ENCODE measurements at places on chromosomes 6 and 20. TPM values are rescaled to one million over a fixed set of nuclear protein-coding genes. Genes with fewer than 3 reads are reported as not detected.
A peak's percentile ranks its signal among the peaks of the same experiment; 100 is the strongest.

Gene RIN2
- 65.1 TPM for total RNA-seq

Gene CCR6
- not detected for total RNA-seq

Gene CCN6
- not detected for total RNA-seq

Gene HLA-DPB1
- total RNA-seq: 61.8 TPM

Gene JPH2
- 3.1 TPM for total RNA-seq

Gene KCNS1
- total RNA-seq: not detected

Gene ZSCAN31
- 10.5 TPM for total RNA-seq

Gene PCED1A
- 84.6 TPM for total RNA-seq

Gene MROH8
- 2.1 TPM for total RNA-seq

Gene OVOL2
- not detected for total RNA-seq

GRCh38 chr6:131694832-131695426 lies 6.3 kb downstream of the OR2A4 start:
- no peaks in the 10 kb centered on the region for H3K4me1 ChIP-seq
- peak; percentile 69 for DNase-seq
- H3K4me3 ChIP-seq: no peak overlapping the region
- no peaks in the 10 kb centered on the region for H3K36me3 ChIP-seq
- no peak overlapping the region for H3K27ac ChIP-seq

- no peaks in the 10 kb centered on the region for H3K36me3 ChIP-seq
- no peak overlapping the region for H3K27ac ChIP-seq
- H3K4me1 ChIP-seq: no peaks in the 10 kb centered on the region
- no peak for DNase-seq
Observed at GRCh38 chr6:136466777-136467176, 83.4 kb downstream of the MAP7 start.

DNA sequence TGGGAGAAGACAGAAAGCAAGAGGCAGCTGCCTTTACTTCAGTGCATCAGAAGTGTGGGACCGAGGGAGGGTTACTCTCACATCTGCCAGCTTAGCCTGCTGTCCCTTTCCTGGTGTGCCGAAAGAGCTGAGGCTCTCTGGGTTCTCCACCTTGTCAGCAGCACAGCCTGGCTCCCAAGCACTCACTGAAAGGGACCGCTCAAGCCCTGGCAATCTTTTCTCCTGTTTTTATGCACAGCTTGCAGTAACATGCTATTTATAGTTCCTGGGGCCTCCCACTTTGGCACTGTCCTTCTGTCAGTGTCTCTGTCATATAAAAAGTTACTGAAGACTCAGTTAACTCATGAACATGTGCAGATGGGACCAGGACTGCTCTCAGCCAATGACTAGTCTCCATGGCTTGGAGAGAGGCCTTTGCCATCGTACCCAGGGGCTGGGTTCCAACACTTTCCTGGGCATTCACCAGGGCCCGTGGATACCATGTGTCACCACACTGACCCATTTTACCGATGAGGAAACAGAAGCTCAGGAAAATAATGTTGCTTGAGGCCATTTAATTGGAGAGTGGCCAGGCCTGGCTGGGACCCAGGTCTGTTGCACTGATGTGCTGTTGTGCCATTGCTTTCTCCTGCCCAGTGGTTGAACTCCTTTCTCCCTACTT lies 46.2 kb downstream of the PANK2 start:
- H3K36me3 ChIP-seq: no peaks in the 10 kb centered on the region
- H3K27ac ChIP-seq: no peak overlapping the region
- peaks cover 25% of the 10 kb centered on the region for H3K4me1 ChIP-seq
- no peak for DNase-seq

DNA sequence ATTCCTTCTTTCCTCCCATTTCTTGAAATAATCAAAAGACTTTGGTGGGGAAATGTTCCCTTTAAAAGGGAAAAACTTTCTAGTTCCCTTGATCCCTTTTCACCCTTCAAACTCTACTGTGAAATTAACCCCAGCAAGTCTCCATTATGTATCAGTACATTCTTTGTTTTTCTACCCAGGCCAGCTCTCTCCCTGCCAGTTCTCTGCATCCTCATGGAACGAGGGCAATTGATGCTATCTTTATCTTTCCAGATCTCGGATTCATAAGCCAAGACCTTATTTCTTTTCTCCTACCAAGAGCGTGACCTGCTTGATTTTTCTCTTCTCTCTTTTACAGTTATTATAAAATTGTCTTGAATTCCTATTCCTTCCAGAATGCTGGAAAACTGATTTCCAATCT lies 75.8 kb downstream of the ADGRB3 start:
- DNase-seq: no peak
- H3K36me3 ChIP-seq: no peaks in the 10 kb centered on the region

DNA sequence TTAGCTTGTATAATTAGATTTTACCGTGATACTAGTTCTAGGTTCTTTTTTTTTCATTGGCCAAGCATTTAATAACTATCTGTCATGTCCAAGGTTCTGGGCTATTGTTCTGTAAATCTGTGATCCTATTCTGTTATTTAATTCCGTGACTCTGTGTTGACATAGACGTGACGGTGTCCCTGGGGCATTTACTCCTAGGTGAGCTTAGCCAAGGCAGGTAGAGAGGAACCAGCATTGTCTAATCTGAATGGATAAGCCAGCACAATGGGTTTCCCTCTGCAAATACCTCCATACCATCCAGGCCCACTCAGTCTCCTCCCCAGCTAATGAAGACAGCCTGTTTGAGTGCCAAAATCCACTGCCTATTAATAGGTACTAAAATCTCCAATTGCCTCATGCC lies 8.9 kb upstream of the CDSN start:
- H3K4me3 ChIP-seq: no peak overlapping the region
- DNase-seq: no peak
- no peak overlapping the region for H3K27ac ChIP-seq
- no peaks in the 10 kb centered on the region for H3K36me3 ChIP-seq
- no peaks in the 10 kb centered on the region for H3K27me3 ChIP-seq
- H3K4me1 ChIP-seq: peaks cover 8% of the 10 kb centered on the region

DNA sequence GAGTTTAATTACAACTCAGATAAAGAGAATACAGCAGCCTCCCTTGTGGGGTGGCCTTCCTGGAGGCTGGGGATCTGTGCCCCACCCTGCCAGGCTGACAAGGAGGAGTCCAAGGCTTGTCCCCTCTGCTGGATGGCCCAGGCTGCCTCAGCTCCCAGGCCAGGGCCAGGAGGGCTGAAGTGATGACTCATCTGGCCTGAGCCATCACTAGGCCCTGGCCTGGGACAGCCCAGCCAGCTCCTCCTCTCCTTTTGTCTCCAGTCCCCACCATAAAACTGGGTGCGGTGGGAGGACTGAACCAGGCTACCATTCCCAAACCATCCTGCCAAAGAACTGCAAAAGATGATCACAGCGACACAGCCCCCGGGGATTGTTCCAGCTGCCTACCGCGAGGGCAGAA lies 15.0 kb downstream of the GRM4 start:
- no peak overlapping the region for H3K4me3 ChIP-seq
- no peaks in the 10 kb centered on the region for H3K36me3 ChIP-seq
- H3K27ac ChIP-seq: no peak overlapping the region
- H3K27me3 ChIP-seq: no peaks in the 10 kb centered on the region

- no peaks in the 10 kb centered on the region for H3K27me3 ChIP-seq
- no peaks in the 10 kb centered on the region for H3K36me3 ChIP-seq
- H3K27ac ChIP-seq: no peak overlapping the region
Observed at GRCh38 chr6:168865-169455, 123.3 kb upstream of the DUSP22 start.

GRCh38 chr6:13674533-13675190 lies 37.0 kb downstream of the RANBP9 start:
- peaks cover 17% of the 10 kb centered on the region for H3K36me3 ChIP-seq
- H3K27me3 ChIP-seq: no peaks in the 10 kb centered on the region
- no peak overlapping the region for H3K27ac ChIP-seq
- no peaks in the 10 kb centered on the region for H3K4me1 ChIP-seq
- H3K4me3 ChIP-seq: no peak overlapping the region

GRCh38 chr20:17887331-17888030 lies 81.1 kb downstream of the SNX5 start:
- H3K4me1 ChIP-seq: peaks cover 4% of the 10 kb centered on the region
- H3K36me3 ChIP-seq: no peaks in the 10 kb centered on the region
- H3K4me3 ChIP-seq: no peak overlapping the region
- no peaks in the 10 kb centered on the region for H3K27me3 ChIP-seq
- no peak overlapping the region for H3K27ac ChIP-seq

DNA sequence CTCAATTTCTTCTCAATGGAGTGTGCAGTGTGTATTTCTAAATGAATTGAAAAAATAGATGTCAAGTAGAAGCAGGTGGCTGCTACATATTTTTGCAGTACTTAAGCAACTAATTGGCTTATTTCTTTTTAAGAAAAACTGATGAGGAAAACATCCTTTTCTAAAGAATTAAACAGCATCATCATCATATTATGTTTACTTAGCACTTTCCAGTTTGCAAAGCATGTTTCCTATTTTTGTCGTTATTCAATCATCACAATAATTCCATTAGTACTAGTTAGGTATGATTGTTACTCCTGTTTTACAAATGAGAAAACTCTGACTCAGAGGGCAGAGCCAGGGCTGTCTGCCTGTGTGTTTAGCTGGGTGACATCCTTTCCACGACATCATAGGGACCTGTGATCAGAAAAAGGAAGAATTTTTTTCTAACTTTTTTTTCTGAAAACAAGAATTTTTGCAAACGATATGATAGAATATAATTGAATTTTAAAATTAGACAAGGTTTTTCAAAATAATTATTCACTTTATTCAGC lies 22.7 kb upstream of the BMP6 start:
- DNase-seq: no peak
- no peak overlapping the region for H3K4me3 ChIP-seq
- no peak overlapping the region for H3K27ac ChIP-seq

DNA sequence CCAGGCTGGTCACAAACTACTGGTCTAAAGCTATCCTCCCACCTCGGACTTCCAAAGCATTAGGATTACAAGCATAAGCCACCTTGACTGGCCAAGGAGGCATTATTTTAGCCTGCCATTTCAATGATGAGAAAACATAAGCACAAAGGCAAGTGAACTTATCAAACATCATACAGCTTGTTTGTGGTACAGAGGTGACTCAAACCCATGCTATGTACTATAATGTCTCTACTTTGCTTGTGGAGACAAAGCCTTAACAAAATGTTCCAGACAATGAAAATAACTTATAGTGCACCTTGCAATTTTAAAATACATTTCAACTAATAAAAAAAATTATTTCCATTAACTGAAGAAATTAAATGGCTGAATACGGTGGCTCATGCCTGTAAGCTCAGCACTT lies 26.2 kb downstream of the HDAC2 start:
- H3K4me1 ChIP-seq: peaks cover 14% of the 10 kb centered on the region
- DNase-seq: no peak
- no peaks in the 10 kb centered on the region for H3K27me3 ChIP-seq
- no peak overlapping the region for H3K27ac ChIP-seq
- H3K4me3 ChIP-seq: no peak overlapping the region

DNA sequence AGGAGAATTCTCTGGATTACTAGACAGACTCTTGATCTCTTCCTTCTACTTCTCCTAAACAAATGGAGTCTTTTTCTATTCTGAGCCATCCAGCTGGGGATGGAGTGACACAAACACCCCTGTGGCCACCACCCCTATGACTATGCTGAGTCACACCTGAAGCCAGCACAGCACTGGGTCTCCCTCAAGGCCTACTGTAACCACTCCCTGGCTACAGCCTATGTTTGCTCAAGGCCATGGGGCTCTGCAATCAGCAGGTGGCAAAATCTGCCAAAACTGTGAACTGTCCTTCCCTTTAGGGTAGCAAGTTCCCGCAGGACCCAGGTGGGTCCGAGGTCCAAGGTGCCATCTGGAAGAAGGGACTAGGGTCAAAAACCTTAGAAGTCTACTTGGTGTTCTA lies 132.3 kb downstream of the TINAG start:
- H3K36me3 ChIP-seq: no peaks in the 10 kb centered on the region
- H3K4me1 ChIP-seq: no peaks in the 10 kb centered on the region
- no peak overlapping the region for H3K4me3 ChIP-seq
- no peak overlapping the region for H3K27ac ChIP-seq
- H3K27me3 ChIP-seq: no peaks in the 10 kb centered on the region

GRCh38 chr20:51338692-51339440 lies 203.7 kb downstream of the NFATC2 start:
- no peak for DNase-seq
- no peaks in the 10 kb centered on the region for H3K36me3 ChIP-seq
- H3K4me1 ChIP-seq: no peaks in the 10 kb centered on the region
- H3K27ac ChIP-seq: no peak overlapping the region
- no peaks in the 10 kb centered on the region for H3K27me3 ChIP-seq
- no peak overlapping the region for H3K4me3 ChIP-seq

DNA sequence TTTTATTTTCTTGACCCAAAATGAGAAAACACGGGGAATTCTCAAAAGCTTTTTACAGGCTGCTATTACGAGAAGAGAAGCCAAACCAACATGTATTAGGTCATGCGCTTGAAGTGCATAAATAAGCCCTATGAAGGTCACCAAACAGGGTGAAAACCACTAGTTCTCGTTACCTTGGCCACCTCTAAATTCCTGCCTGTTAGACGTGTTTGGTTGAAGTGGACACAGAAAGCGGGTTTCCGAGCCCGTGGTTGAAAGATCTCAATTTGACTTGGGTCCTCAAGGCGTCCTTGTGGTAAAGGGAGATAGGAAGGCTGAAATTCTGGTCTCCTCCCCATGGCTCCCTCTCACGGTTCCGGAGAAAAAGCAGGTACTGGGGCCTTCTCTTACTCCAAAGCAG lies 6.2 kb downstream of the EYA2 start:
- no peak overlapping the region for H3K4me3 ChIP-seq
- no peak for DNase-seq
- no peak overlapping the region for H3K27ac ChIP-seq

DNA sequence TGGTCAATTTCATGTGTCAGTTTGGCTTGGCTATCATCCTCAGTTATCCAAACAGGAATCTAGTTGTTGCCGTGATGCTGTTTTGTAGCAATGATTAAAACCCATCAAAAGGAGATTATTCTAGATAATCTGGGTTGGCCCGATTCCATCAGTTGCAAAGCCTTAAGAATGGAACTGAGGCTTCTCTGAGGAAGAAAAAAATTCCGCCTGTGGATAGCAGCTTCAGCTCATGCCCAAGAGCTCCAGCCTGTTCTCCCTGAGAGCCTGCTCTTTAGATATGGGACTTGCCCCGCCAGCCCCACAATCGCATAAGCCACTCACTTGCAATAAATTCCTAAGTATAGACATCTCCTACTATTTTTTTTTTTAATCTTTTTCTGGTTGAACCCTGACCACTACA lies 61.5 kb downstream of the SEL1L2 start:
- no peak overlapping the region for H3K27ac ChIP-seq
- no peaks in the 10 kb centered on the region for H3K4me1 ChIP-seq
- no peaks in the 10 kb centered on the region for H3K27me3 ChIP-seq
- DNase-seq: no peak
- H3K36me3 ChIP-seq: no peaks in the 10 kb centered on the region

All from tibial nerve (tissue), 4 donors.